ENCODE measurements at places on chromosomes 3 and 15.

GRCh38 chr3:135487261-135487660, 478.3 kb upstream of the PPP2R3A start:
- no peak for DNase-seq

DNA sequence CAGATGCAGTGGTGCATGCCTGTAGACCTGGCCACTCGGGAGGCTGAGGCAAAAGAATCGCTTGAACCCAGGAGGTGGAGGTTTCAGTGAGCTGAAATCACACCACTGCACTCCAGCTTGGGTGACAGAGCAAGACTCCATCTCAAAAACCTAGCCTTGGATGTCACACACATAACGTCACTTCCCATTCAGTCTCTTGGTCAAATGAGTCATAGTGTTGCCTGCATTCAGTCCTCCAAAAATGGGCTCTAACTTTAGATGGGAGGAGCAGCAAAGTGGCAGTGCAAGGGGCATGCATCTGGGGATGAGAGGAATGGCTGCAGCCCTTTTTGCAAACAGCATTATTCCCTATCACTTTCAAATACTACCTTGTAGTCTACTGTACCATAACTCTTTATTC, 62.9 kb upstream of the AGBL1 start:
- no peak for DNase-seq

DNA sequence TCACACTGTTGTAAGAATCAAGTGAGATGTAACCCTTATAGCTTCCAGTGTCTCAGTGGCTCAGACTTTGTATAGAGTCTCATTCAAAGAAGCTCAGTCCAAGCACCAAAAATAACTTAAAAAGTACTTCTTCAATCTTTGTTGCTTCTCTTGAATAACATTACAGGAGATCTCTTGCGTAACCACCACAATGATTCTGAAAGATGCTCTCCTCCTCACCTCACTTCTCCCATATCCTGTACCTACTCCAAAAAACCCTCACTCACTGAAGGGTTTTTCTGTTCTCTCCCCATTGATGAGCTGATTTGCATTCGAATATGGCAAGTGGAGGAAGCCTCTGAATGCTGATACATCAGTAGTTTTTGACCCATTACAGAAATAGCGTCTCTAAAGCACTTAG, 39.4 kb upstream of the MRPS22 start:
- DNase-seq, result no peak

- no peak for DNase-seq
These were observed 220.1 kb downstream of the PYDC2 start for GRCh38 chr3:191680989-191681597.

DNA sequence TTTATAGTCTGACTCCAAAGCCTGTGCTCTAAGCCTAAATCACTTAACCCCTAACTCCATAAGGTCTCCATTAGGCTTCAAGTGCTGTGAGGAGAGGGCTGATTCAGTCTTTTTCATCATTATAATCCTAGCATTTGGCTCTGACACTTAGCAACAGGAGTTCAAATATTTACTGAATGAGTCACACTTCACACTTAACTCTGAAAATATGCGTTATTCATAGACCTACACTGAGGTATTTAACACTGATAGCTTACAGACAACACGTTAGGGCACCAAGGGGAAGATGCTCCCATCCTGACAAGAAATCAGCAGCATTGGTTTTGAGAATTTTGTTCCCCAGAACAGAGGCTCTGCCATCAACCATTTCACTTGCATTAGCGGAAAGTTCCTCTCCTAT, 53.5 kb downstream of the MSL2 start:
- DNase-seq, result peak; percentile 14

DNA sequence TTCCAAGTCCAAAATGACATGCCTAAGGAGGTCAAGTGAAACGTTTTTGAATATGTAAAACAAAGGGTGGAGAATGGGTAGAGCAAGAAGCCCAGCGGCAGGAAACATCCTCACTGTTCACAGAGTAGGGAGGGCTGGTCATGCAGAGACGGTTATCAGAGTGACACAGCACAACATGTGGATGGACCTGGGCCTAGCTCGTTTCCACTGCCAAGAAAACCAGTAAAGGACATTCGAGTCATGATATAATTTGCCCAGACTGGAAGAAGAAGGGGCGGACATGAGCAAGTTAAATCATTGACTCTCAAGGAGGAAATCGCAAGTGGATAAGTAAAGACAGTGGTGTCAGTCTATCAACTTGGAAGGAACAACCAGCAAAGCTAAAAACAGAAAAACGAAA, 89.3 kb downstream of the LRIG1 start:
- DNase-seq, result no peak
